ENCODE measurements at places on chromosomes 16 and 17. TPM values are rescaled to one million over a fixed set of nuclear protein-coding genes. Genes with fewer than 3 reads are reported as not detected.

Gene AOC3
- total RNA-seq: 1.2 TPM

Gene SMTNL2
- total RNA-seq: 0.57 TPM

Gene LGALS9
- total RNA-seq: 45.7 TPM

Gene GAS7
- 9.7 TPM for total RNA-seq

Gene KRT12
- total RNA-seq: 0.52 TPM

Gene ZFPM1
- 1.6 TPM for total RNA-seq

Gene KRTAP16-1
- total RNA-seq: not detected

Gene MARVELD3
- total RNA-seq: 1.8 TPM

GRCh38 chr17:21170809-21171208 is 43.2 kb downstream of the TMEM11 start:
- DNase-seq: no peak

- DNase-seq: no peak
Observed at GRCh38 chr17:9986754-9987382, 81.8 kb upstream of the RCVRN start.

DNA sequence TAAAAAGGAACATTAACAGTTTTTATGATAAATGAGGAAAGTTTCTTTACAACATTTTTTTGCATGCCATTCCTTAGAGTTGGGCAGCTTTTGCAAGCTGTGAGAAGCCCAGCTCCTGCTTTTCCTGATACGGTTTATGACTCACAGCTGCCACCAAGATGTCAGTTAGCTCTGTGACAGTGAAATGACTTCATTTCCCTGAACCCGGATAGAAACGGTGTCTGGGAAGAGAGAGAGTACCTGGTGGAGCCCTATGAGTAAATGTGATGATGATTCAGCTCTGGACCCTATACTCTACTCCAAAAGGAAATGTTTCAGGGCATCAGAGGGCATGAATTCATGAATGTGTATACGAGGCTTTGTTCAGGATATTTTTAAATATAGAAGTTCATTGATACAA is 366.3 kb upstream of the HSBP1 start:
- no peak for DNase-seq

- no peak for DNase-seq
Observed at GRCh38 chr17:75326226-75326848, 37.1 kb upstream of the SLC25A19 start.

DNA sequence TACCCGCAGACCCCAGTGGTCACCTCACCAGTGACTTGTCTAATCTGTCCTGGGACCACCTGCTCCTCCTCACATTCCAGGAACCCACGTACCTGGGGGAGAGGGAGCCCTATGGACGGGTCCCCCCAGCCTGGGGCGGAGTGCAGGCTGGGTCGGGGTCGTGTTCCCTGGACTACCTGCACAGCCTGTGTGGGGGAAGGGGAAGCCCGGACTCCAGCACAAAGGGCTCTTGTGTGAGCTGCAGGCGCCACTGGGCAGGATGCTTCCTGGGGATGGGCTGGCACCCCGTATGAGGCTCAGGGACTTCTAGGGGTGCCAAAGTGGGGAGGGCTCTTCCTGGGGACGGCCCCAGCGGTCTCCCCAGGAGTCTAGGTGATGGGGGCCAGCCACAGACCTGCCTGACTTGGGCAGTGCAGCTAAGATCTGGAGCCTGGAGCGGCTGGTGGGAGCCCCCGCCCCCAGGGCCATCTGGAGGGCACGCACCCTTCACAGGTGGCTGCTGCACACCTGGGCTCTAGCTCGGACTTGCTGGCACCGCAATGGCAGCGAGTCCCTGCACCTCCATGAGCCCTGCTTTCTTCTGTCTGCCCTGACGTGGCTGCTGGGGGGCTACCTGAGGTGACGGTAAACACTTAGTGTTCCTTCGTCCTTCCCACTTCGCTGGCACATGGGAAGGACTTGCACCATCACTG is 7.5 kb downstream of the VASN start:
- no peak for DNase-seq

DNA sequence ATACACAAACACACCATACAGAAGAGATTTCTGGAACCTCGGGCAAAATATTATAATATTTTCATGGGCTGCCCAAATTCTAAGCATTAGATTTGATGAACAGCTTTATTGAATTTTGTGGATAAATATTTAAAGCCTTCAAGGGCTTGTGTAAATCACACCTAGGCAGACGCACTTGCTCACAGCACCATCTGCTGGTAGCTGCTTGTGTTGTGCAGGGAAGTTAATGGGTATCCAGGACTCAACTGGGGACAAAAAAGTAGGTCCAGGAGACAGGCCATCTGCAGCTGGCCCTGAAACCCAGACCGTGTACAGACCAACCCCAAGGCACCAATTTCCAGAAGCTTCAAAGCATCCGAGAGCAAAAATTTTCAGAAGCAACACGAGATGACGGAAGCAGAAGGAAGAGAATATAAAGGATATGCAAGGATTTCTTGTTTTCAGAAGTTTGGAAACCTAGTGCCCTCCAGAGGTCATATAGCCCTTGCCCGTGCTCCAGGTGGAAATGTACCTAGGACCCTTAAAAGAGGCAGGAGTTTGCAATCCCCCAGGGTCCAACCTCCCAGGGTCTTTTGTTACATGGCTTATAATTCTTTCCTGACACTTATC is 140.0 kb downstream of the CHD9NB start:
- no peak for DNase-seq

- DNase-seq: no peak
Observed at GRCh38 chr17:6376931-6377361, 58.0 kb downstream of the AIPL1 start.

GRCh38 chr17:41163828-41164227 is 3.3 kb upstream of the KRTAP4-4 start:
- no peak for DNase-seq

GRCh38 chr16:81740169-81740568 is 38.9 kb upstream of the PLCG2 start:
- DNase-seq: no peak

DNA sequence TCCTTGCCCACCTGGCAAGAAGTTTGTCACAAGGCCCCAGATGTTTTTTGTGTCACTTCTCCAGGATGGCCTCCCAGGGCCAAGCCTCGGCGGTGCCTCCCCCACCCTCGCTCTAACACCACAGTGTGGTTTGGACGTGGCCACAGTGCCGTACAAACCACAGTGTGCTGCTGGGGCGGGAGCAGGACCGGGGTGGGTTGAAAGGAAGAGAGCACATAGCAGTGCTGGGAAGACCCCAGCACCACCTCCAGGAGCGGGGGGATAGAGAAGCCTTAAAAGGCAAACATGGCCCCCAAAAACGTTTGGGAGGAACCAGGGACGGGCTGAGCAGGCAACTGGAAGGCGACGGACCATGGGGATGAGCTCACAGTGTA is 5.0 kb upstream of the BCL6B start:
- DNase-seq: no peak

GRCh38 chr16:85436207-85436606 is 176.9 kb upstream of the GSE1 start:
- DNase-seq: no peak

GRCh38 chr17:4127555-4127954 is 15.3 kb downstream of the ZZEF1 start:
- DNase-seq: no peak

GRCh38 chr16:4746991-4747574 is 12.7 kb downstream of the DNAAF8 start:
- DNase-seq: no peak

DNA sequence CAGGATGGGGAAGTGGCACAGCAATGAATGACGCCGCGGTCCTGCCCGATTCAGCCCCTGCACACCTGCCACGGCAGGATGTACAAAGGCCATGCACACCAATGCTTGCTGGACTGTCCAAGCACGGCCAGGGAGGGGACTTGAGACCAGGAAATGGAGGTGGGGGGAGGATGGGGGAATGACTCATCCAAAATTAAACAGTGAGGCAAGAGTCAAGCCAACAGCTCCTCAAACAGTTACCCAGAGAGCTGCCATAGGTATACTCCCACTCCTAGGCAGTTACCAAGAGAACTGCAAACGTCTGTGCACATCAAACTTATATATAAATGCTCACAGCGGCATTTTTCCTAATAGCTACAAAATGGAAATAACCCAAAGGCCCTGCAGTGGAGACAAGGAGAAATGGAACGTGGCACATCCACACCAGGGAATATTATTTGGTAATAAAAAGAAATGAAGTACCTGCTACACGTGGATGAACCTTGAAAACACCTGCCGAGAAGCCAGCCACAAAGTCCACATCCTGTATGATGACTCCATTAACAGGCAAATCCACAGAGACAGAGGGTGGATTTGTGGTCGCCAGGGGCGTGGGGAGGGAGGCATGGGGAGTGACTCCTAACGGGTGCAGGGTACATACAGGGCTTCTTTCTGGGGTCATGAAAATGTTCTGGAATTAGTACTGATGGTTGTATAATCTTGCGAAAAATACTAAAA is 54.1 kb downstream of the VAC14 start:
- no peak for DNase-seq

DNA sequence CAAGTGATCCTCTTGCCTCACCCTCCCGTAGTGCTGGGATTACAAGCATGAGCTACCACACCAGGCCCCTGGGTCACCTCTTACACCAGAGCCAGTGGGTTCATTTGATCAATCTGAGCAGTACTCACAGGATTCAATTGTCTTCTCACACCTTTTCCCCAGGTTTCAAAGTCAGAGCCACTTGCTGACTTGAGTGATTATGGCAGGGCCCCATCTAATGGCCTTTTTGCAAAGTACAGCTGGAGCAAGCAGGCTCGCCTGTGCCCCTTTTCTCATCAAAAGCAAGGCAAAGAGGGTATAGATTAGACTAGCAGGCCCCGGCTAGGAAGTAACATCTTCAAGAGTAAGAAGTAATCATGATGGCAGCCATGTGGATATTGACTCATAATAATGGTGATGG is 114.8 kb upstream of the NOL11 start:
- DNase-seq: peak; percentile 41

GRCh38 chr16:75225092-75225491 is 6.3 kb downstream of the CTRB1 start:
- no peak for DNase-seq

GRCh38 chr17:17698869-17699351 is 17.7 kb downstream of the RAI1 start:
- DNase-seq: no peak

DNA sequence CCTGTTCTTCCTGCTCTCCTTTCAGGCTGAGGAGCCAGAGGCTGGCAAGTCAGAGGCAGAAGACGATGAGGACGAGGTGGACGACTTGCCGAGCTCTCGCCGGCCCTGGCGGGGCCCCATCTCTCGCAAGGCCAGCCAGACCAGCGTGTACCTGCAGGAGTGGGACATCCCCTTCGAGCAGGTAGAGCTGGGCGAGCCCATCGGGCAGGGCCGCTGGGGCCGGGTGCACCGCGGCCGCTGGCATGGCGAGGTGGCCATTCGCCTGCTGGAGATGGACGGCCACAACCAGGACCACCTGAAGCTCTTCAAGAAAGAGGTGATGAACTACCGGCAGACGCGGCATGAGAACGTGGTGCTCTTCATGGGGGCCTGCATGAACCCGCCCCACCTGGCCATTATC is 25.6 kb upstream of the LGALS9 start:
- no peak for DNase-seq

GRCh38 chr17:80647746-80648145 is 103.1 kb downstream of the RPTOR start:
- no peak for DNase-seq

DNA sequence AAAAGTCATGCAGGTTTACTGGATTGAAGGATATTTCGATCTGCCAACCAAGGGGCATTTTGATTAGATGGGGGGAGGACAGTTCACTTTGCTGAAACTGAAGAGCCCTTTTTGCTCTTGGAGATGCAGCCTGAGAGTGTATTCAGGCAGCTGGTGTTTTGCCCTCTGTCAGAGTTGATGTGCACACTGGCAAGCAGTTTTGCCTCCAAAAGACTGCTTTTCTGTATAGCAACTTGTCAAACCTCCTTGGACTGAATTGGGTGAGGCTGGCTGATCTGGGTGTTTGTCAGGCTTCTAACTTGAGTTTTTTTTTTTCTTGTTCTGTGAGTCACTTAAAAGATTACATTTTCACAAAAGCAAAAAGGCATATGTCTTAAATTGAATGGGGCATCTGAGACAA is 22.6 kb upstream of the ANKFN1 start:
- DNase-seq: no peak

Data from thymus (tissue), 14 donors.